SJSA1 (cell line): ENCODE measurements at places on chromosomes 2 and 18.

- no peak overlapping the region for H3K4me3 ChIP-seq
- no peaks in the 10 kb centered on the region for H3K27me3 ChIP-seq
- no peak overlapping the region for H3K27ac ChIP-seq
- no peaks in the 10 kb centered on the region for H3K36me3 ChIP-seq
These were observed 11.5 kb downstream of the SPEG start for GRCh38 chr2:219446101-219446504.

DNA sequence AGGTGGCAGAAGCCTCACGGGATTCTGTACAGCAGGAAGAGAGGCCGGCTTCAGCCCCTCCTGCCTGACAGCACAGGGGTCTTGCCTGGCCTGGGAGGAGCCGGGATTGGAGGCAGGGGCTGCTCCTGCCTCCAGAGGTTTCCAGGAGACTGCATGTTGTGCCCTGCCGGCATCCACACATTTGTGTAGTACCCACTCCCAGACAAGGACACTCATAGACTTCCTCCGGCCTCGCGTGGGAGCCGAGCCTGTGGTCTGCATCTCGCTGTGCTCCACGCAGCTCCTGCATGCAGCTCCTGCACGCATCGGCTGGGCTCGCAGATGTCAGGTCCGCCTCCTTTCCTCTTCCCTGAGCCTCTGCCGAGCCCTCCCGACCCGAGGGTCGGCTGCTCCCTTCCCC lies 34.7 kb downstream of the TPO start:
- H3K27me3 ChIP-seq = peaks cover 9% of the 10 kb centered on the region
- H3K4me1 ChIP-seq = peaks cover 15% of the 10 kb centered on the region
- H3K27ac ChIP-seq = no peak overlapping the region
- H3K4me3 ChIP-seq = no peak overlapping the region
- H3K36me3 ChIP-seq = no peaks in the 10 kb centered on the region

DNA sequence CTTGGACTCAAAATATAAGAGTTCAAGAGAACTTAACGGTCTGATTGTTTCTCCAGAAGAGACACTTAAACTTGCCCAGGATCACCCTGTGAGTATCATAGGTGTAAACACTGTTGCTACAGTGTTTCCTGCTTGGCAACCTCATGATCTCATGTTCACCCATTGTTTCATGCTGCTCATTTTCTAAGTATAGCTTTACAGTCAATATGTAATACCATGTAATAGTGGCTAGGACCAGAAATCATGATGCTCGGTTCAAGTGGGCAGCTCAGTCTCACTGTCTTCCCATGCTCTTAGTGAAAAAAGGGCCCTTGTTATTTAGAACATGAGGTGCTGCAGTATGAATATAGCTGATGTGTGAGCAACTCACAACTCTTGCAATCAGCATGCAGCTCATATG lies 157.5 kb downstream of the CERS6 start:
- H3K4me1 ChIP-seq = peaks cover 36% of the 10 kb centered on the region
- peak overlapping the region; percentile 90; the same call in 1 of the 2 replicates for H3K27ac ChIP-seq
- no peak overlapping the region for H3K4me3 ChIP-seq
- no peaks in the 10 kb centered on the region for H3K27me3 ChIP-seq

GRCh38 chr2:114170070-114170469 lies 272.4 kb upstream of the DPP10 start:
- H3K4me1 ChIP-seq = no peaks in the 10 kb centered on the region
- no peak for DNase-seq
- H3K36me3 ChIP-seq = no peaks in the 10 kb centered on the region
- H3K27me3 ChIP-seq = no peaks in the 10 kb centered on the region

- no peaks in the 10 kb centered on the region for H3K36me3 ChIP-seq
- H3K4me1 ChIP-seq = peaks cover 46% of the 10 kb centered on the region
- no peak overlapping the region for H3K4me3 ChIP-seq
These were observed 137.8 kb upstream of the RND3 start for GRCh38 chr2:150625303-150625702.

GRCh38 chr2:174967691-174968260 lies 37.4 kb downstream of the CHN1 start:
- DNase-seq = no peak
- H3K4me1 ChIP-seq = peaks cover 25% of the 10 kb centered on the region
- H3K4me3 ChIP-seq = no peak overlapping the region
- no peaks in the 10 kb centered on the region for H3K27me3 ChIP-seq
- H3K36me3 ChIP-seq = no peaks in the 10 kb centered on the region

- no peak for DNase-seq
- no peaks in the 10 kb centered on the region for H3K27me3 ChIP-seq
- no peaks in the 10 kb centered on the region for H3K36me3 ChIP-seq
- no peak overlapping the region for H3K27ac ChIP-seq
These were observed 94.9 kb downstream of the TWIST2 start for GRCh38 chr2:238942726-238943300.
